ENCODE measurements at places on chromosomes 2 and 18.

DNA sequence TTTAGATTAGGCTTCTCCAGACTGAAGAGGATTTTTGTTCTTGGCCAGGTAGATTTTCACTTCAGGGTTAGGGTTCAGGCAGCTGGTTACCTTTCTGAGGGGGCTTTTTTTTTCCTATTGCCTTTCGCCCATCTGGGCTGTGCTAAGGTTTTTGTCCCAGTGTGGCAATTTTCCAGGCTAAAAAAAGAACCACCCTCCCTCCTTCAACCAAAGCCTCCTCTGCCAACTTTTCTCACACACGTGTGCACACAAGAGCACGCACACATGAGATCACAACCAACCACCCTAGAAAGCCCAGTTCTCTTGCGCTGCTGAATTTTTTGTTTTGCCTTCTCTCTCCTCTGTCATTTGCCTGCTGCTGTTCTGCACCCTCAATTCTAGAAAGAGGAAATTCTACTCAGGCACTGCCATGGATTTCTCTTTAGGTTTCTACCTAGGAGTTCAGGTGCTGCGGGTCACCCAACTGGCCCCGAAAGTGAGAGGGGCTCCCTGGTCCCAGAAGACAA is 8.5 kb upstream of the CXCR4 start:
- no peak for DNase-seq

DNA sequence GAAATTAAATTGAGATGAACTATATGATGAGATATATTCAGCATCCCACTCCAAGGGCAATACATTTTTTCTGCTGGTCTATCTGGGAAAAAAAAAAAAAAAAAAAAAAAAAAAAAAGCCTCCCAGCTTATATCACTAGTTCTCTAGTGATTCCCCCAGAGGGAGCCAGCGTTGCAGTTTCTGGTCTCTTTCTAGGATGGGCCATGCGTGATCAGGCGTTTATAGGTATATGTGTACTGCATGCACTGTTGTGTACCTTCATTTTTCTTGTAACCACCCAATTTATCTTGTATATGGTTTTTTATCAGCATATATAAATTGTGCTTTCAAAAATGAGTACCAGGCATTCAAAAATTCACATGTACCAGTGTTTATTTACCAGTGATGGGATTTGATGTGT is 35.1 kb downstream of the DCDC2C start:
- DNase-seq: no peak

GRCh38 chr2:212242724-212243123 is 295.9 kb downstream of the ERBB4 start:
- DNase-seq: no peak

DNA sequence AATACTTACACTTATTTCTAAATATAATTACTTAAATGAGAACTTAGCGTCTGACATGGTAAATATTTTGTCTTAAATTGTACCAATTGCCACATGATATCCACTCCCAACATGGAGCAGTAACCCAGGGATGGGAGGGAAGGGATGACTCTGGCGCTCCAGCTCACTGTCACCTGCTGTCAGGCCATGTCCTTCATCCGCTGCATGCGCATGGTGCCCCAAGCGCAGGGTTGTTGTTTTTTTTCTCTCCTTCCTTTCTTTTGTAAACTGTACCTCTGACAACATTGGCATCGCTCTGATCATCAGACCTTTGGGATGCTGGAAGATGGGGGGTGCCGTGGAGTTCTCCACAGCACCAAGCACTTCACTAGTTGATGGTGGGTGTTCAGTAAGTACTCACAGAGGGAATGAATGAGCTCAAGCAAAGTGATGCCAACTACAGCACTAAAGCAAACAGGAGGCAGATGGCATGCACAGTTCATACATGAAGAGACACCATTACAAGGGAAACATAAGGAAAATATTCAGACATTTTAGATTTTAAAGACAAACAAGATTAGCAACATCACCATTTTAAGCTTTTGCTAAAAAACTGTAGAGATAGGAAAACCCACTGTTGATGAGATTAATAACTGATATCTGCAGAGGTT is 247.8 kb downstream of the GBX2 start:
- DNase-seq: no peak

DNA sequence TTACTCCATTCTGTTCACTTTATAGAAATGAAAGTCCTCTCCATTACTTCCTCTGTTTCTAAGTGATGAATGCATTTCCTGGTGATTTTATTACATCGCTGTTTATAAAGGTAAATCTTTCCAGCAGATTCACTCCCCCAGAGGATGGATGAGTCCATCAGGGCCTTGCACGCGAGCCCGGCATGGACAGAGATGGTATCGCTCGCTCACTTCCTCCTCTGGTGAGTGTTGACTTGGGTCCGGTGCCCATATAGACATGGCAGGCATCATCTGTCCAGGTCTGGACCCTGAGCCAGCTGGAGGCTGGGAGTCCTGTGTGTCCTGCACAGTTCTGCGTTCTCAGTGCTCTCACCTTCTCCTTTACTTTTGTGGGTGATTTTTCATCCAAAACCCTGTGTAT is 733.6 kb upstream of the SALL3 start:
- no peak for DNase-seq

- DNase-seq: no peak
Observed at GRCh38 chr2:111708476-111709180, 175.4 kb downstream of the ANAPC1 start.

- DNase-seq: no peak
Observed at GRCh38 chr2:47321006-47321405, 82.0 kb upstream of the MSH2 start.

DNA sequence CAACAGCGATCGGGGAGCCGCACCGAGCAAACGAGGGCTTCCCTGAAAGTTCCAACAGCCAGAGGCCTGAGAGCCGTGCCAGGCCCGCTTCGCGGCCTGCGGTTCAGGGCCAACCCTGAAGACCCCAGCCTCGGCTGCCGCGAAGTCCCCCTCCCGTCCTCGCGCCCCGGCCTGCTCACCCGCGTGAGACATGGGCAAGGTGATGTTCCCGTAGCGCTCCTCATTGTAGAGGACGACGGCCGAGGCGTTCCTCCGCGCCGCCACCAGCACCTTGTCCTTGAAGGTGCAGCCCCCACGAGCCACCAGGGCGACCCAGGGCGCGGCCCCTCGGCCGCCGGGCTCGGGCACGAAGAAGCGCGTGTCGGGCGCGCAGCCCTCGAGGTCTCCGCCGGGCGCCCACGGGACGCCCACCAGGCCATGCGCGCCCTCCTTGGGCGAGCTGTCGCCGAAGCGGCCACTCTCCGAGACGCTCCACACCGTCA is 510 bp downstream of the RNF149 start:
- no peak for DNase-seq

GRCh38 chr18:70331456-70332097 is 42.7 kb downstream of the SOCS6 start:
- no peak for DNase-seq

GRCh38 chr2:128308284-128308731 is 10.4 kb downstream of the HS6ST1 start:
- DNase-seq: no peak

GRCh38 chr2:99688699-99689098 is 198.9 kb upstream of the REV1 start:
- no peak for DNase-seq

DNA sequence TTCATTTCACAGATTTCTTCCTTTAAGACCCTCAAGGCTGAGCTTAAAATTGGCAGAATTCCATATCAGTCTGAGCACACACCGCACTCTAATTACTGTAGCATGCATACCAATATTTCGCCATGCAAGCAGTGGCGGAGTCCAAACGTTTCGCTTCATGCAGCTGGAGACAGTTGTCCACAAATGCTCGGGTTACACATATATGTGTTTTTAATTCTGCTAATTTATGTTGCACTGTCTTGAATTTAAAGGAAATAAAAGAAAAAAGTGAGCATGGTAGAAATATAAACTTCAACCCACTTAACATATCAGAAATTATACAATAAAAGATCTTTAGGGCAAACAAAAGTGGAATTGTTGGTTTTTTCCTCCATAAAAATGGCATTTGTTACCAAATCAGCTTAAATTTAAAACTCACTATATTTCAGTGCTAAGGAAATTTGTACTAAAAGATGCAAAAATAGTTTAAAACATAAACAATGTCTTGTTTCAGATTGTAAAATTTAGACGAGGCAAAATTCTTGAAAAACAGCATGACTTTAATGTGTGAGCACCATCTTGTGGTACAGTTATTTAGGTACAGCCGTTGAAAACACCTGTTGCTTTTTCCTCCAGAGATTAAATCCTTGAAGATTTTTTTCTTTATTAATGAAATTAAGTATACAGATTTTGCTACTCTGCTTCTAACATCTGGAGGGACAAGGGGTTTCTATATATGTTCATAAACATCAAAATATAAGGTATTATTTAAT is 24.1 kb upstream of the KANSL1L start:
- no peak for DNase-seq

DNA sequence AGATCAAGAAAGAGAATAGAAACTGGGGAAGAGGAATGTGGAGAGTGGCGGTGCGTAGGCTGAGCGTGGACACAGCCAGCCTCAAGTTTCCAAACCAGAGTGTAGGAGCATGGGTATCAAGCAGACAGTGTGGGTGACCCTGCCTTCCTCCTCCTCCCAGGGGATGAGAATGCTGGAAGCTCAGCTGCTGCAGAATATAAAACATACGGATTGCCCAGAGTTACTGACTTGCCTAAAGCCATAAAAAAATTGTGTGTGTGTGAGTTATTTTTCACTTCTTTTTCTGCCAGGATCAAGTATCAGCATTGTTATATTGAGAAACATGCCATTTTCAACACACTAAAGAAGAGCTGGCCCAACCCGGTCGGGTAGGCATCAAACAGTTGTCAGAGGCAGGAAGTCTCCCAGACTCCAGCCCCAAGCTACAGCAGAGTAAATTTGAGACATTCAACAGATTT is 333.3 kb upstream of the ACVR2A start:
- DNase-seq: no peak

DNA sequence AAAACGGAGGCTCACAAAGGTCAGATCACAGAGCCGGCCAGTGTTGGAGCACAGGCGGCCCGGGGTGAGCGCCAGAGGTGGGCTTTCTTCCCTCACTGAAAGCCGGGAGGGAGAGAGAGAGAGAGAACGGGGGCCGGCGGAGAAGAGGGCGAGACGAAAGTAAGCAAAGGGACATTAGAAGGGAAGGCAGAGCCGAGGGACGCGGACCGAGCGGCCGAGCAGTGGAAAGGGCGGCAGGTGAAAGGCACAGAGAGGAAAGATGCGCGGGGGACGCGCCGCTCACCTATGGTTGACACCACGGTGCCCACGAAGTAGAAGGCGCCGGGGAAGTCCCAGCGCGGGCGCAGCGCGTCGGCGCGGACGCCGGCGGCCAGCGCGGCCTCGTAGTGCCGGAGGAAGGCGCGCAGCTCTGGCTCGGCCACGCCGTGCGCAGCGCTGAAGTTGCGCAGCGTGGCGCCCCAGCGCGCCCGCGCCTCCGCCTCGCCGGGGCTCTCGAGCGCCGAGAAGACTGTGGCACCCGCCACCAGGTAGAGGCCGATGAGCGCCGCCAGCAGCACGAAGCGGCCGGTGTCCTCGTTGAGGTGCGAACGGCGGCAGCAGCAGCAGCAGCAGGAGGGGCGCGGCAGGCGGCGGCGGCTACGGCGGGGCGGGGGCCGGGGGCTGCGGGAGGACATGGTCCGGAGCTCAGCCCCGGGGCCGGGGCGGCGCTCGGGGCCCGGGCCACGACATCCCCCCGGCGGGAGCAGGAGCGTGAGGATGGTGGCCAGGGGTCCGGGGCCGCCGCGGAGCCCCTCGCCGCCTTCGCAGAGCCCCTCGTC is 166.9 kb downstream of the MSH2 start:
- no peak for DNase-seq

DNA sequence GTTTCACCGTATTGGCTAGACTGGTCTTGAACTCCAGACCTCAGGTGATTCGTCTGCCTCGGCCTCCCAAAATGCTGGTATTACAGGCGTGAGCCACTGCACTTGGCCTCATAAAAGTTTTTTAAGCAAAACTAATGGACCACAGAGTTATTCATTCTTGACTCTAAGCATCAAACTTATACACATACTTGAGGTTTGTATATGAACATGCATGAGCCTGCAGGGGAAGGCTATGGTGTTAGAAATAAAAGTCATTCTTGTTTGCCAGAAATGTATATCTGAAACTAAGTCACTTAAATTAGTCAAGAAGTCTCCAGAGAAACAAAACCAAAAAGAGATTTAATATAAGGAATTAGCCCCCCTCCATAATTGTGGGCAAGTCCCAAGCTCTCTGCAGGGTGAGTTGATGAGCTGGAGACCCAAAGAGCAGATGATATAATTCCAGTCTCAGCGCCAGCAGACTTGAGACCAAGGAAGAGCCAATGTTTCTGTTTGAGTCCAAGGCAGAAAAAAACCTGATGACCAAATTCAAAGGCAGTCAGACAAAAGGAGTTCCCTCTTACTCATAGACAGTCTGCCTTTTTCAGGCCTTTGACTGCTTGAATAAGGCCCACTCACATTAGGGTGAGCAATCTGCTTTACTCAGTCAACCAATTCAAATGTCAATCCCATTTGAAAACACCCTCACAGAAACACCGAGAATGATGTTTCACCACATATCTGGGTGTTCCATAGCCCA is 69.0 kb upstream of the DSG1 start:
- no peak for DNase-seq

- no peak for DNase-seq
Observed at GRCh38 chr2:151161821-151162551, 99.7 kb downstream of the RBM43 start.

- no peak for DNase-seq
Observed at GRCh38 chr2:85852152-85852840, 36.5 kb downstream of the ST3GAL5 start.

- DNase-seq: no peak
Observed at GRCh38 chr2:38997781-38998180, 108.1 kb downstream of the ARHGEF33 start.

DNA sequence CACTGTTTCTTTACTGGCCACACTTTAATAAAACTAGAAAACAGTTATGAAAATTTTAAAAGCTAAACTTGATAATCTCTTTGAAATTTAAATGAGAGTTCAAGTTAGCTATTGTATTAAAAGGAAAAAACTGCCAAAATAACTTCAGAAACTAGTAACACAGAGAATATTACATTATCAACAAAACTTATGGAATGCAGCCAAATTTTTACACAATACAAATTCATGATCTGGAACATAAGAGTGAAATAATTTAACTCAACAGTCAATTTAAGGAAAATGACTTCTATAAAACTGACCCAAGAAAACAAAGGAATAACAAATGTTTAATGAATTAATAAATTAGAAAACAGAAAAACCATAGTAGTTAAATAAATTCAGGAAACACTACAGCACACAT is 65.0 kb downstream of the TCF4 start:
- DNase-seq: no peak

- no peak for DNase-seq
Observed at GRCh38 chr2:113077921-113078320, 10.2 kb downstream of the IL1F10 start.

GRCh38 chr2:85199698-85200097 is 66.5 kb downstream of the TCF7L1 start:
- DNase-seq: no peak

- no peak for DNase-seq
Observed at GRCh38 chr2:10289352-10289751, 13.4 kb upstream of the HPCAL1 start.

GRCh38 chr18:36499938-36500337 is 202.4 kb downstream of the FHOD3 start:
- DNase-seq: no peak

DNA sequence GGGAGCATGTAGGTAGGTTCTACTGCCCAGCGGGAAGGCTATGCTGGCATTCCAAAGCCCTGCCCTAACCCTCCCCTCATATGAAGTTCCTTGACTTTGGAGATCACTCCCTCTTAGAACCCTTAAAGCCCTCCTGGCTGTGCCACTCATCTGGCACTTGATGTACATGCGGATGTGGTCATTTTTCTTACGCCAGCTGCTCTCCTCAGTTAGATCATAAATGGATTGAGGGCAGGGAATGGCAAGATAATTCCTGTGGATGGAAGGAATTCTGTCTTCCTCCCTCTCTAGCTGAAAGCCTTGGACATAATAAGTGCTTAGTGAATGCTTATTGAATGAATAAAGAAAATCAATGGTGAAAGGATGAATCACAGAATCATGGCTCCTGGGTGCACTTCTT is 51.6 kb downstream of the SLC4A3 start:
- DNase-seq: no peak

All from stimulated activated CD8-positive, alpha-beta memory T cell treated with anti-CD3 and anti-CD28 coated beads, Interleukin-15, amount 100 ng/mL, for 48 hours (primary cell).